ENCODE measurements at places on chromosomes 3 and 15. TPM values are rescaled to one million over a fixed set of nuclear protein-coding genes. Genes with fewer than 3 reads are reported as not detected.

ZNF502 gene
- total RNA-seq = 3.9 TPM

STARD5 gene
- total RNA-seq = 12.7 TPM

LRRK1 gene
- 16.6 TPM for total RNA-seq

HRG gene
- total RNA-seq = not detected

KLHL40 gene
- not detected for total RNA-seq

GPR171 gene
- total RNA-seq = not detected

PLCB2 gene
- 0.43 TPM for total RNA-seq

CYP8B1 gene
- not detected for total RNA-seq

GOLGA8H gene
- total RNA-seq = 0.30 TPM

INSYN1 gene
- total RNA-seq = 3.3 TPM

SLC12A8 gene
- 13.2 TPM for total RNA-seq

OIP5 gene
- total RNA-seq = 0.56 TPM

MEF2A gene
- total RNA-seq = 55.9 TPM

CPNE9 gene
- total RNA-seq = not detected

ZBTB47 gene
- 50.5 TPM for total RNA-seq

SCAANT1 gene
- total RNA-seq = not detected

LRRC57 gene
- total RNA-seq = 14.4 TPM

TMCO5A gene
- total RNA-seq = not detected

ZNF280D gene
- 22.3 TPM for total RNA-seq

DCBLD2 gene
- 450 TPM for total RNA-seq

TRPM1 gene
- total RNA-seq = not detected

TERC gene
- 23.9 TPM for total RNA-seq

JMJD7 gene
- total RNA-seq = 4.1 TPM

KCNMB2 gene
- not detected for total RNA-seq

EPHB3 gene
- total RNA-seq = 6.9 TPM

ACKR2 gene
- 0.40 TPM for total RNA-seq

PDHB gene
- total RNA-seq = 68.6 TPM

FAM162A gene
- 59.1 TPM for total RNA-seq

SLC33A1 gene
- 41.0 TPM for total RNA-seq

MNS1 gene
- total RNA-seq = 0.30 TPM

SI gene
- not detected for total RNA-seq

RGMA gene
- 1.3 TPM for total RNA-seq

BNC1 gene
- total RNA-seq = 0.91 TPM

ZBBX gene
- total RNA-seq = 0.20 TPM

CDHR4 gene
- total RNA-seq = 0.07 TPM

RTP4 gene
- total RNA-seq = 0.59 TPM

CLPX gene
- 36.8 TPM for total RNA-seq

ZBED2 gene
- total RNA-seq = not detected

PP2D1 gene
- not detected for total RNA-seq

XIRP1 gene
- 0.07 TPM for total RNA-seq

CPN2 gene
- not detected for total RNA-seq

DPPA2 gene
- total RNA-seq = not detected

CACNA2D2 gene
- total RNA-seq = 0.07 TPM

SMCO1 gene
- not detected for total RNA-seq

DOCK3 gene
- 0.30 TPM for total RNA-seq

COL8A1 gene
- 133 TPM for total RNA-seq

Data from smooth muscle cell of the pulmonary artery (primary cell).